ENCODE measurements at places on chromosomes 3 and 15. TPM values are rescaled to one million over a fixed set of nuclear protein-coding genes. Genes with fewer than 3 reads are reported as not detected.

DNA sequence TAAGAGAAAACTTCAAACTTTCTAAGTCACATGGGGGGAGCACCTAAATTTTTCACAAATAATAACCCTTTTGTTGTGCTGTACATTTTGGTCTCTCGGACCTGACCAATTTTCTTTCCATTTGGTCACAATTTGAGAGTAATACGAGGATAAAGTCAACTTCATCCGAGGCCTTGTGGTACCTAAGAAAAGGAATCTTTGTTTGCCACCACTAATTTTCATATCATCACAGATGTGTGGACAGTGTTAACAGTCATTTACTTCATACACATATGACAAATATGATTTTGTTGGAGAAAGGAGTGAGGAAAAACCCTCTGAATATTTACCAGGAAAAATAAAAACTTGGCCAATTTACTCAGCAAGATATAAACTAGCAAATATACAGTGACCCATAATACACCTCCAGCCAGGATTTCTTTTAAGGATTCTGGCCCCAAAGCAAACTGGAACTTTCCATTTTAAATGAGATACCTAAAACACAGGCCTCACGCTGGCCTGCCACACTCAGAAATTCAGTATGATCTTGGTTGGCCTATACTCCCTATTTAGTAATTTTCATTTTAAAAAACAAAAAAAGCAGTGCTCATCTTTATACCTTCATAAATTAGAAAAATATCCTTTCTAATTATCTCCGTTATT lies 40.7 kb downstream of the VGLL4 start:
- DNase-seq = no peak

THSD4 gene
- total RNA-seq = not detected

- DNase-seq = no peak
These were observed 48.7 kb upstream of the FHIT start for GRCh38 chr3:61300006-61300380.

DNA sequence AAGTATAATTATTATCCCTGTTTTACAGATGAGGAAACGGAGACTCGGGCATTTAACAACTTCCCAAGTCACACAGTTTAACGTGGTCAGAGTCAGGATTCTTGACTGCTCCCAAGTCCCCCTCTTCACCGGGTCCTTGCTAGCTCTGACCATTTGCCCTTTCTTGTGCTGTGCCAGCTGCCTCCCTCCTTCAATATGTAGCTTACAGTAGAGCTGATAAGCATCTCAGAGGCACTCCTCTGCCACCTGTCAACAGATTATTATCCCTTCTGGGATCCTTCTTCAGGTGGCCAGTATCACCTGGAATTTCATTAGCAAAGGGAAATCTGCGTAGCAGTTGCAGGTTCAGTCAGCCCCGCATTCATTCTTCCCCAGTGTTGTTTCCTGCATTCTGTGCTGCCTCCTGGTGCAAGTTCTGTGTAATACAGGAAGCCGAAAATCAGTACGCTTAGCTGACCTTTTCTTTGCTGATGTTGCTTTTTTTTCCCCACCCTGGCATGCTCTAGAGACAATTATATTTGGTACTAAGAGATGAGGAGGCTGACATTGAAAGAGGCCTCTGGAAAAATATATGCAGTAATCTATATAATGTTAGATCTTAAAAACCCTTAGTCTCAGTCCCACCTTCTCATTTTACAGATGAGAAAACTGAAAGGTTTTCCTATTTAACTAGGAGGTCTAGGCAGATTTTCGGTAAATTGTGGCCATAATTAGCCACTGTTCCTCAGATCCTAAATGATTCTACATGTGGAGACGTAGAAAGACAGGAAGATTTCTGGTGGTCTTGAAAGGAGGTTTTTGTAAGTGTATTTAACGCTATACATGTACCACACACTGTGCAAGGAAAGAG lies 24.8 kb downstream of the TMOD2 start:
- no peak for DNase-seq

DNA sequence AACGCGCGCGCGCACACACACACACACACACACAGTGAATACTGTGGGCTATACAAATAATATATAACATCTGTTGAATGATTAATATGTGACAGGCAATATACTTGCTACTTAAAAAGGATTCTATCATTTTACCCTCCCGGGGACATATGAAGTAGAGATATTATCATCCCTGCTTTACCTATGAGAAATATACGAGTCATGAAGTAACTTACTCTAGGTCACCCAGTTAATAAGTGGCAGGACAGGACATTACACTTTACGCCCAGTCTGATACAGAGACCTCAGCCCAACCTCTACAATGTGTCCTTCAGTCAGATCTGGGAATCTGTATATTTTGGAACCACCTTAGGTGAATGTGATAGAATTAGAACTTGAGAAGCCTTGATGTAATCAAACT lies 55.4 kb downstream of the CCDC54 start:
- no peak for DNase-seq

TM4SF18 gene
- not detected for total RNA-seq

TP53BP1 gene
- total RNA-seq = 27.1 TPM

- DNase-seq = no peak
These were observed 107.7 kb upstream of the SPRED1 start for GRCh38 chr15:38144921-38145320.

DNA sequence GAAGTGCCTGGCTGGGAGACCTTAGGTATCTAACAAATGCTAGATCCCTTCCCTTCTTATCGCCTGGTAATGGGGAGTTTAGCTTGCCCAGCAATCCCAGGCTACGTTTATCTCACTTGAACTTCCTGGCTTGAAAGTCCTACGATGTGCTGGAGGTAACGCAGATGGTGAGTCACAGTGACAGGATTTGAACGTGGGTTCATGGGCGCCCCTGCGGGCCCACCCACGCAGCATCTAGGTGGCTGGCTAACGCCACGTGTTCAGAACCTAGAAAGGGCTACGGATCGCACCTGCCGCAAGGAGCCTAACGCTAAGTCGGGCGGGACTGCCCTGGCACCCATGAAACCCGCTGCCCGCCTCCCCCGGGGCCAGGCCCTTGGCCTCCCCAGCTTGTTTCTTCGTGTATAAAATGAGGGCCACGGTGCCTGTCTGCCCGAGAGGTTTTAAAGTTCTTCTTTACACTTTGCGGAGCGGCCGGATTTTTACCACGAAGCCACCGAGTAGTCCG lies 600 bp upstream of the USP3 start:
- DNase-seq = no peak

TIMP4 gene
- not detected for total RNA-seq

PEX5L gene
- not detected for total RNA-seq

GPR149 gene
- not detected for total RNA-seq

DNA sequence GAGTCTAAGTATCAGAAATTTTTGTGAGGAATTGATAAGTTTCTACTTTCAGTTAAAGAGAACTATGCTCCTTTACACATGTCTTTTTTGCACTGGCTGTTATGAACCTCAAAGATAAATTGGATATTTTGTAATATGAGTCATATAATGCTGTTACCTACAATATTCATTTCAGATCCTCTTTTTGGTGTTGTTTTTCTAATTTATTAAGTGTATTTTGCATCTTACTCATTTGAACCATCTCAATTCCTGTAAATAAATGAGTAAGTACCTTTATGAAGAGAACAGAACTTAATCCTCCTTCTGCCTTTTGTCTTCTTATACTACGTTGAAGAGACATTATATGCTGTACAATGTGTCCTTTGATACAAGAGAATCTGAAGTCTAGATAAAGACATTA lies 74.4 kb downstream of the ZIC1 start:
- no peak for DNase-seq

Data from activated naive CD8-positive, alpha-beta T cell treated with anti-CD3 and anti-CD28 coated beads, Interleukin-2, amount 10 ng/mL, durations not matched to agents 7 days and 5 days (primary cell).